ENCODE measurements at places on chromosomes 7 and 10.

- H3K27me3 ChIP-seq, result no peaks in the 10 kb centered on the region
- no peak overlapping the region for H3K4me3 ChIP-seq
- H3K36me3 ChIP-seq, result no peaks in the 10 kb centered on the region
- no peak overlapping the region for H3K27ac ChIP-seq
- H3K4me1 ChIP-seq, result no peaks in the 10 kb centered on the region
Observed at GRCh38 chr10:64753516-64753915, 1232.3 kb downstream of the REEP3 start.

- H3K36me3 ChIP-seq, result no peaks in the 10 kb centered on the region
- H3K4me3 ChIP-seq, result no peak overlapping the region
- H3K27ac ChIP-seq, result no peak overlapping the region
- no peak for DNase-seq
- H3K4me1 ChIP-seq, result no peaks in the 10 kb centered on the region
Observed at GRCh38 chr10:19730167-19730906, 85.9 kb upstream of the PLXDC2 start.

- H3K27me3 ChIP-seq, result no peaks in the 10 kb centered on the region
- peaks cover 13% of the 10 kb centered on the region for H3K4me1 ChIP-seq
- H3K27ac ChIP-seq, result peak overlapping the region; percentile 75
- no peak for DNase-seq
- H3K36me3 ChIP-seq, result peaks cover 22% of the 10 kb centered on the region
Observed at GRCh38 chr10:86439544-86439943, 72.9 kb upstream of the GRID1 start.

DNA sequence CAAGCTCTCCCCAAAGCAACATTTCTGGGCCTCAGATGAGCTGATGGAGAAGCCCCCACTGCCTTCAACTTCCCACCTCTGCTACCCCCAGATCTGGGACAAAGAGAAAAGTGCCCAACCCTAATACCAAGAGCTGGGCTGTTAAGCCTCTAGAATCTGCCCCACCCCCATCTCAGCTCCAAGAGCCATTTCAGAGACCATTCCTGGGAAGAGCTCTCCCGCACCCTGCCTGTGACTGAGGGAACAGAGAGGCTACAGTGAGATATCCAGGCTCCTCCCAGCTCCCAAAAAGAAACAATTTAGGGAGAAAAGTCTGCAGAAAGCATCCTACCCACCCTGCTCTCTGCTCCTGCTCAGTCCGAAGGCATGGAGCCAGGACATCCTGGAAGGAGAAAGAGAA, 2.5 kb upstream of the KCNH2 start:
- DNase-seq, result no peak
- H3K36me3 ChIP-seq, result no peaks in the 10 kb centered on the region
- H3K27me3 ChIP-seq, result peaks cover 8% of the 10 kb centered on the region
- H3K4me1 ChIP-seq, result peaks cover 18% of the 10 kb centered on the region
- H3K27ac ChIP-seq, result no peak overlapping the region

GRCh38 chr10:77563638-77564270, 73.9 kb downstream of the KCNMA1 start:
- H3K36me3 ChIP-seq, result no peaks in the 10 kb centered on the region
- H3K27me3 ChIP-seq, result peaks cover 30% of the 10 kb centered on the region
- DNase-seq, result no peak
- H3K4me3 ChIP-seq, result no peak overlapping the region

- no peaks in the 10 kb centered on the region for H3K36me3 ChIP-seq
- H3K27ac ChIP-seq, result no peak overlapping the region
- H3K4me1 ChIP-seq, result peaks cover 31% of the 10 kb centered on the region
- DNase-seq, result no peak
- H3K27me3 ChIP-seq, result peaks cover 27% of the 10 kb centered on the region
Observed at GRCh38 chr7:131506597-131506996, 49.8 kb downstream of the PODXL start.

- no peak overlapping the region for H3K4me3 ChIP-seq
- no peaks in the 10 kb centered on the region for H3K4me1 ChIP-seq
- H3K36me3 ChIP-seq, result no peaks in the 10 kb centered on the region
- DNase-seq, result no peak
Observed at GRCh38 chr7:83956104-83956503, 238.5 kb downstream of the SEMA3A start.

DNA sequence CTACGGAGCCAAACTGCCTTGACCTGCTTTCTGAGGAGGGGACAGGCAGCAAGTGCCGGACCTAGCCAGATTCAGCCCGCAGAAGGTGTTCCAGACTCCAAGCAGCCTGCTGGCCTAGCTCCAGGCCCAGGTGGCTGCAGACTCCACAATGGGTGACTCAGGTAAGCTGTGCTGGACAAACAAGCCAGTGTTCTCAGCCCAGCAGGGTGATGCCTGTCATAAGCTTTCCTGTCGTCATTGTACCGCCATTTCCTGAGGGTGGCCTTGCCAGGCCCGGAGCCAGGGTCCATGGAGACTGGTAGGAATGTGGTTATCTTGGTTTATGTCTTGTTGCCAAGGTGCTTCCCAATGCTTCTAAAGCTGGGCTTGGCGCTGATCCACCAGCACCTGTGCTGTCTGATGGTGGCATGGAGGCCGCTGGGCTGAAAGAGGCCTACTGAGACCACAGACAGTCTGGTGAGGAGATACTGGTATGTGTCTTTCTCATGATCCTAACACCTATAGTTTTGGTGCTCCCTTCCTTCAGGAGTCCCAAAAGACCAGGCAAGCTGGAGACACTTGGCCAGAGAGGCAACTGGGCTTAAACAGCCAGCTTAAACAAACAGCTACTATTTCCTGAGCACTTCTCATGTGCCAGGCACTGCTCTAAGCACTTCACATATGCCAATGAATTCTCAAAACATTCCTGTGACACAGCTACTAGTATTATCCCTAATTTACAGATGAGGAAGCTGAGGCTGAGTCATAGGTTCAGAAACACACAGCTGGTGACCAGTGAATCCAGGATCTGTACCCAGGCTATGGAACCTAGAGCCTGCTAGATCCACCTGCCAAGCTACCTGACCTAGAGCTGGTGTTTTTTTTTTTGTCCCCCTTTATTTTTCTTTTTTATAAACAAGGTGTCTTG, 42.0 kb downstream of the ZC3HC1 start:
- H3K36me3 ChIP-seq, result no peaks in the 10 kb centered on the region
- peaks cover 3% of the 10 kb centered on the region for H3K4me1 ChIP-seq
- H3K4me3 ChIP-seq, result no peak overlapping the region
- H3K27me3 ChIP-seq, result no peaks in the 10 kb centered on the region
- DNase-seq, result no peak
- H3K27ac ChIP-seq, result no peak overlapping the region

DNA sequence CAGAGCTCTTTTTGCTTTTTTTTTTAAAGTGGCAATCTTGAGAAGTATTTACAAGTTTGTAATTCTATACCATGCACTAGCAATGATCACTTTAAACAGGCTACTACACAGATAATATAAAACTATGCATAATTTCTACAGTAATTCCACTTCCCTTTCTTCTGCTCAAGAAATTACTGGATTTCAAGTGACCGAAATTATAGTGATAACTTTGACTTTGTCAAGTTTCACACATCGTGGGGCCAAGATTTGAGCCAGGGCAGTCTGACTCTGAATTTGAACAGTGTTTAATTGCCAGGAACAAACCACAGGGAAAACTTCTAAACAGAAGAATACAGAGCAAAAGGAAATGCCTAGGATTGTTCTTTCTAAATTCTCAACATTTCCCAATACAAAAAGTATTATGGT, 288.3 kb upstream of the MKLN1 start:
- no peak for DNase-seq
- no peak overlapping the region for H3K4me3 ChIP-seq
- peaks cover 72% of the 10 kb centered on the region for H3K4me1 ChIP-seq

GRCh38 chr7:117769085-117769484, 104.2 kb downstream of the CTTNBP2 start:
- H3K4me3 ChIP-seq, result no peak overlapping the region
- H3K4me1 ChIP-seq, result no peaks in the 10 kb centered on the region
- no peak overlapping the region for H3K27ac ChIP-seq
- H3K36me3 ChIP-seq, result no peaks in the 10 kb centered on the region

GRCh38 chr10:101859530-101859929, 15.9 kb upstream of the KCNIP2 start:
- no peak overlapping the region for H3K27ac ChIP-seq
- H3K4me1 ChIP-seq, result peaks cover 2% of the 10 kb centered on the region
- peaks cover 26% of the 10 kb centered on the region for H3K36me3 ChIP-seq
- no peak for DNase-seq

GRCh38 chr7:66837007-66837406, 84.0 kb upstream of the TMEM248 start:
- no peak for DNase-seq
- no peaks in the 10 kb centered on the region for H3K4me1 ChIP-seq
- H3K36me3 ChIP-seq, result no peaks in the 10 kb centered on the region

- DNase-seq, result no peak
- H3K27me3 ChIP-seq, result peaks cover 3% of the 10 kb centered on the region
- H3K36me3 ChIP-seq, result no peaks in the 10 kb centered on the region
- H3K27ac ChIP-seq, result no peak overlapping the region
Observed at GRCh38 chr10:70034232-70034631, 18.4 kb upstream of the MACROH2A2 start.

Data from naive thymus-derived CD8-positive, alpha-beta T cell (primary cell).